ENCODE measurements at places on chromosomes 11 and 22.

GRCh38 chr11:24592360-24592759 lies 95.5 kb downstream of the LUZP2 start:
- DNase-seq = no peak

- DNase-seq = peak; percentile 62
These were observed 31.8 kb downstream of the DLG2 start for GRCh38 chr11:85595285-85595884.

- no peak for DNase-seq
These were observed 243.1 kb downstream of the KCNA4 start for GRCh38 chr11:29773656-29774264.

GRCh38 chr11:120834686-120835210 lies 189.2 kb upstream of the TBCEL start:
- no peak for DNase-seq

DNA sequence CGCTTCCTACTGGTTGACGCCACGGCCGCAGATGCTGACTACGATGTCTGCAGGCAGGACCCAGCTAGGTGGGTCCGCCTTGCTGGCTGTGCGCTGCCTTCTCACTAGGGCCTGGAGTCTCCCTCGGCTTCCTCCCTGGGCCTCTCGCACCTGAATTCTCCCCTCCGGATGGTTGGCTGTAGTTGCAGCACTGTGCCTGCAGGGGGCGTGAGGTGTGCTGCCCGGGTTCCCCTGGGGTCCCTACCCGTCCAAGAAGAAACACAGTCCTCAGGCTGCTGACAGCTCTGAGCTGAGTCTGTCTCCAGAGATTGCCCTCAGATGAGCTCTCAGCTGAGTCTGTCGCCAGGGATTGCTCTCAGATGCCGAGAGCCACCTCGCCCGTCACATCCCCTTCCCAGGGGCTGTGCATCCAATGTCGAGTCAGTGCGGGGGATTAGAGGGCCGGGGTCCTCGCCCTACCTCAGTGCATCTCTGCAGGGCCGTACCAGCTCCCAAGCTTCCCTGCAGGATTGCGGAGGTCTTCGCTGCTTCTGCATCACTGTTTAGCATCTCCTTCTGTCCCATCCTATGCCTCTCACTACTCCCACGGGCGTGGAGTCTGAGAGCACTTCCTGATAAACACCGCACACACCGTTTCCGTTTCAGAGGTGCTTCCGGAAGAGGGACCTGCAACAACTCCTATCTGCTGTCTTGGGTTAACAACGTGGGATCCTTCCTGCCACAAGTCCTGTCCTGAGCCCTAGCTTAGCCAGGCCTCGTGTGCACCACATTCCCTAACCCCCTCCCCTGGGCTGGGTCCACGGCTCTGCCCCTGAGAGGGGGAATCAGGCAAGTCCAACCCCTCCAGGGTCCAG lies 196.9 kb downstream of the CSNK2A3 start:
- DNase-seq = peak; percentile 44

DNA sequence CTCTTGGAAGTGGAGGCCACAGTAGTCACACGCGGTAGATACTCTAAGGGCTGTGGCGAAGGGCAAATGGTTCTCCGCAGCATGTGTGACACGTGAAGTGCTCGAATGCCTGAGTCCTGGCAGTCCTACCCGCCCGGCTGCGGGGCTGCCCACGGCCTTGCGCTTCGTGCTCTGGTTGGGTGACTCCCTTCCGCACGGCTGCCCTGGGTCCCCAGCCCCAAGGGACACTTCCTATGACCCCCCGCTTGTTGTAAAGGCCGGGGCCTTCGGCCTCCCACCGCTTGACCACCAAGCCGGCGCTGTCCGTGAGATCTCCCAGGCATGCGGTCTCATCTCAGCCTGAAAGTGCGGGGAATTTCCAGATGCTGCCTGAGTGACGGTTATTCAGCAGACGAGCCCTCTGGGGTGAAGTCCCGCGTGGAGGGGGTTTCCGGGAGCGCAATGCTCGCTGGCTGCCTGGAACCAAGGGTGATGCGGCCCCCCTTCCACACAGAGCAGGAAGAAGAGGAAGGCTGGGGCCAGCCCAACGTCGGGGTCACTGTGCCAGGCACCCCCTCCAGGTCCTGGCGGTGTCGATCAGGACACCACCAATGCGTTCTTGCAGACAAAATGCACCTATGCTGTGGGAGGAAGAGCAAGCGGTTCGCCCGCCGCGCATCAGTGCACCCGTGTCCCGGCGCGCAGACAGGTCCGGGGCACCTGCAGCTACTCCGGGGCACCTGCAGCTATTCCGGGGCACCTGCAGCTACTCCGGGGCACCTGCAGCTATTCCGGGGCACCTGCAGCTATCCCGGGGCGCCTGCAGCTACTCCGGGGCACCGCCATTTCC lies 171.2 kb downstream of the OPCML start:
- no peak for DNase-seq

DNA sequence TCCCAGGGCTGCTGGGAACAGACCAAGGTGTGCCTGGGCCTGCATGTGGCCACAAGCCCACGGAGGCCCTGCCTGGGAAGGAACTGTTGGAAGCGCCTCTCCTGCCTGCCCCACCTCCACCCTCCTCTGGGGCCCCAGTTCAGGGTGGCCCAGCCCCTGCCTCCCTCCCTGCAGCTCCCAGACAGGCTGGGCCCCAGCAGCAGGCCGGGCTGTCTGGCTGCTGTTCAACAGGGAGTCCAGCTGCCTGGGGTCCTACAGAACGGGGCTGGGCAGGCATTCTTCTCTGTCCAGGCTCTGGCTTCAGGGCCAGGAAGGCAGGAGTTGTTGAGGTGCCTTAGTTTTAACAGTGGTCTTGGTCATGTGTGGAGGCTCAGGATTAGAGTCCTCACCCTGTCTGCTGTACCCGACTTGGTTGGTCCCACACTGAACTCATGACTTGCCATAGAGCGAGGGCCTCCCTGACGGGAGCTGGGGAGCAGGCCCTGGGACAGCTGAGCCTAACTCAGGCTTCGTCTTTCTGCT lies 11.8 kb downstream of the PRDM11 start:
- no peak for DNase-seq

- no peak for DNase-seq
These were observed 22.9 kb downstream of the UQCR10 start for GRCh38 chr22:29790061-29790460.

DNA sequence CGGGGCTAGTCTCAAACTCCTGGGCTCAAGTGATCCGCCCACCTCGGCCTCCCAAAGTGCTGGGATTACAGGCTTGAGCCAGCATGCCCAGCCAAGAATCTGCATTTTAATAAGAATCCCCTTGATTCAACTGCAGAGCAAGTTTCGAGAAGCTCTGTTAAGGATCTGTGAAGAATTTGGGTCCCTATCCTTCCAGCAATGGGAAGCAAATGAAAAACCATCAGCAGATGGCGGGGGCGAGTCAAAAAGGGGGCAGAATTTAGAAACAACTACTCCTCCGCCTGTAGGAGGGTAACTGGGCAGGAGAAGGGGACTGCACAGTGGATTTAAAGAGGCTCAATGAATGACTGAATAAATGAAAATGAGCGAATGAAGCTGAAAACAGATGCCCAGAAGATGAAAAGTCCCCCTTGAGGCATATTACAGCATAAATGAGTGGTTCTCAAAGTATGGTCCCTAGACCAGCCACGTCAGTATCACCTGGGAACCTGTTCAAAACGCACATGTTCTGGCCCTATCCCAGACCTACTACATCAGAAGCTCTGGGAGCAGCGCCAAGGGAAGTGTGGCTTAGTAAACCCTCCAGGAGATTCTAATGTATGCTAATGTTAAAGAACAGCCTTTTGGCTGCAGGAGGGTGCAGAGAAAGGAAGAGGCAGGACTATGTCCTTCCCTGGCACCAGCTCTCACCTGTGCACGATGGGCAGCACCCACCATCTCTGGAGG lies 15.0 kb downstream of the VWCE start:
- no peak for DNase-seq

GRCh38 chr11:9193316-9193715 lies 71.8 kb downstream of the DENND5A start:
- DNase-seq = no peak

DNA sequence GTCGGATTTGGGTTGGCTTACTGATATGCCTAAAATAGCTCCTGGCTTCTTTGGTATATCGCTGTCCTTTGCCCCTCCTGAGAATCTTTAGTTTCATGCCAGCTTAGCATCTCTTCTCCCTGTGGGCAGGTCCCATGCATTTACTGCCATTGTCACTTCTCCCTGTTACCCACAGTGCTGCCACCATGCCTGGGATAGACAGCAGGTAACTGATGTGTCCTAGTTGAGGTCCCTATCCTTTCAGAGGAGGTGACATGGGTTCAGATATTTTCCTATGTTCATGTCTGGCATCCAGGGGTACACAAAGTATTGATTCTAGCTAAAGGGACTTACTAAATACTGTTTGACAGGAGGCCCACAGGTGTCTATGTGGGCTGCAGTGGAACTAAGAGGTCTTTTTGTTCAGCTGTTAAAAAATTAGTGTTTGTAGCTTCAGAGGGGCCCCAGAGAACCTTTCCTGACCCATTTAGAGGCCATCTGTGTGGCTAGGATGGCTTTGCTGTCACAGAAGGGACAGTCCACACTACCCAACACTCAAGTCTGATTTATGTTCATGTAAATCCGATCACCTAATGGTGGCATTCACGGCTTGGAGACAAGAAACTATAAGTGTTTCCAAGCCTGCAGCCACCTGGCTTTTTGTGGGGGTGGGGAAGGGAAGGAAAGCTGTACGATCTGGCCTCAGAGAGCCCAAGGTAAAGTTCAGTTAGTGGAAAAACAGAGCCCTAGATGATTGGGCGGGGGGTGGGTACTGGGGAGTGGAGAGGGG lies 8.5 kb downstream of the TIMP3 start:
- DNase-seq = no peak

DNA sequence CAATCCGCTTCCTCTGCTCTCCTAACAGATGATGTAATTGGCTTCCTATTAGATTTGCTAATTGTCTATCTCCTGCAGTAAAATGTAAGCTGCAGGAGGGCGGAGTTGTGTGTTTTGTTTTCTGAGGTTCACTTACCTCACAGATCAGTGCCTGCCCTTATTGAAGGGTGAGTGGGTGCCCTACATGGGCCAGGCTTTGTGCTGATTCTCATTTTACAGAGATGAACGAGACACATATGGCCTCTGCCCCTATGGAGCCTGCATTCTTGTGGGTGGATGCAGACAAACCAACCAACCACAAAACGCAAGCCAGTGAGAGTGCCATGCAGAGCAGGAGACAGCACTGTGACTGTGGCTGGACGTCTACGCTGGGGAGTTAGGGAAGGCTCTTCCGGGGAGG lies 9.9 kb downstream of the TESMIN start:
- no peak for DNase-seq

- no peak for DNase-seq
These were observed 43.1 kb downstream of the LRP5 start for GRCh38 chr11:68355471-68355870.

DNA sequence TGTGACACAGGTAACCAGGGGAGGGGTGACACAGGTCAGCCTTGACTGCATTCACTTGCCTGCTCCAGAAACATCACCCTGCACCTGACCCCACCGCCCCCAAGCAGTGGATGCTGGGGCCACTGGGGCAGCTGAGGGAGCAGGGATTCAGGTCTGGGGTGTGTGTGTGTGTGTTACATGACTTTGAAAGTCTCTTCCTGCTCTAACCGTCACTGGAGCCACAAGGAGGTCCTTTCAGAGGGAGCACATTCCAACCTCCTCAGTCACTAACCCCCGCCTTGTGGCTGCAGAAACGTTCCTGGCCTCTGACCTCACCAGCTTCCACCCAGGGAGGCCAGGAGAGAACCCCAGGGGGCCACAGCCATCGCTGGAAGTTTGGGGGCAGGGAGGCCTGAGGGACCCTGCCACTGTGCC lies 2.9 kb upstream of the FOSL1 start:
- no peak for DNase-seq

- DNase-seq = no peak
These were observed 236.8 kb downstream of the BUD13 start for GRCh38 chr11:116535994-116536393.

DNA sequence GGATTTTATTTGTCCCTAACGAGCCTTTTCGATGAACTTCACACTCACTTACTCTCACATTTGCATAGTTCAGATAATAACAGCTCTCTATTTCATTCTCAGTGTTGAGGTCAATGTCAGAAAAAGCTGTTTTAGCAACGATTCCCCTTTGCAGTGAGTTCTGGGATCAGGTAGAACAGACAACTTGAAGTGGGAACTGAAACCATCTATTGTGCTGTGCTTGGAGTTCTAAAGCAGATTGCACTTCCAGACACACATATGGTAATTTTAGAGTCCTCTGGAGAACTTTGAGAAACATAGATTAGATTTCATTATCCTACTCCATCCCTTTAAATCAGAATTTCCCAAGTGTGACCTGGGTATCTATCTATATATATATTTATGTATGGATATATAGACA lies 124.6 kb upstream of the BLID start:
- no peak for DNase-seq

DNA sequence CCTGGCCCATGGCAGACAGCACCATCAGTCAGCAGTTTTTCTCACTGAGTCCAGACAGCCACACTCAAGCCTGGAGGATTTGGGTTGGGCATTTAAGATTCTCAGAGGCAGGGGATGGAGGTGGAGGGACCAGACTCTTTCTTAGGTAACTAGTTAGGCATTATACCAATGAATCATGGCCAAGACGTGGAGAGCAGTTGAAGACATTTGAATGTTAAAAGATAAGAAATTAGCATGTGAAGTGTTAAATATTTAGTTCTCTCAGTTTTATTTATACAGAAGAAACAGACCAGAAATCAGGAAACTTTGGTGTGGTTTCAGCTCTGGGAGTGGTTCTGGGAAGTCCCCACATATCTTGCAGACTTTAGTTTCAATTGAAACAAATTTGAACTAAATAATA lies 9.9 kb downstream of the GTF2H1 start:
- DNase-seq = no peak

DNA sequence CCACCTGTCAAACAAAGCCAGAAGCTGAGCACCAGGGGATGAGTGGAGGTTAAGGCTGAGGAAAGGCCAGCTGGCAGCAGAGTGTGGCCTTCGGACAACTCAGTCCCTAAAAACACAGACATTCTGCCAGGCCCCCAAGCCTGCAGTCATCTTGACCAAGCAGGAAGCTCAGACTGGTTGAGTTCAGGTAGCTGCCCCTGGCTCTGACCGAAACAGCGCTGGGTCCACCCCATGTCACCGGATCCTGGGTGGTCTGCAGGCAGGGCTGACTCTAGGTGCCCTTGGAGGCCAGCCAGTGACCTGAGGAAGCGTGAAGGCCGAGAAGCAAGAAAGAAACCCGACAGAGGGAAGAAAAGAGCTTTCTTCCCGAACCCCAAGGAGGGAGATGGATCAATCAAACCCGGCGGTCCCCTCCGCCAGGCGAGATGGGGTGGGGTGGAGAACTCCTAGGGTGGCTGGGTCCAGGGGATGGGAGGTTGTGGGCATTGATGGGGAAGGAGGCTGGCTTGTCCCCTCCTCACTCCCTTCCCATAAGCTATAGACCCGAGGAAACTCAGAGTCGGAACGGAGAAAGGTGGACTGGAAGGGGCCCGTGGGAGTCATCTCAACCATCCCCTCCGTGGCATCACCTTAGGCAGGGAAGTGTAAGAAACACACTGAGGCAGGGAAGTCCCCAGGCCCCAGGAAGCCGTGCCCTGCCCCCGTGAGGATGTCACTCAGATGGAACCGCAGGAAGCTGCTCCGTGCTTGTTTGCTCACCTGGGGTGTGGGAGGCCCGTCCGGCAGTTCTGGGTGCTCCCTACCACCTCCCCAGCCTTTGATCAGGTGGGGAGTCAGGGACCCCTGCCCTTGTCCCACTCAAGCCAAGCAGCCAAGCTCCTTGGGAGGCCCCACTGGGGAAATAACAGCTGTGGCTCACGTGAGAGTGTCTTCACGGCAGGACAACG lies 11.7 kb downstream of the CXCR5 start:
- DNase-seq = peak; percentile 72

GRCh38 chr11:73579641-73580434 lies 18.1 kb downstream of the FAM168A start:
- DNase-seq = no peak

All from stimulated activated naive CD4-positive, alpha-beta T cell (primary cell).